Dermis blood vessel endothelial cell (primary cell): ENCODE measurements at places on chromosomes 11 and 22. TPM values are rescaled to one million over a fixed set of nuclear protein-coding genes. Genes with fewer than 3 reads are reported as not detected.

The LRRC75B gene
- total RNA-seq = 3.4 and 6.3 TPM in 2 replicates

The SLC6A5 gene
- total RNA-seq = not detected in 2 replicates

- DNase-seq = no peak
These were observed 96.8 kb downstream of the TTC28 start for GRCh38 chr22:28582806-28583205.

DNA sequence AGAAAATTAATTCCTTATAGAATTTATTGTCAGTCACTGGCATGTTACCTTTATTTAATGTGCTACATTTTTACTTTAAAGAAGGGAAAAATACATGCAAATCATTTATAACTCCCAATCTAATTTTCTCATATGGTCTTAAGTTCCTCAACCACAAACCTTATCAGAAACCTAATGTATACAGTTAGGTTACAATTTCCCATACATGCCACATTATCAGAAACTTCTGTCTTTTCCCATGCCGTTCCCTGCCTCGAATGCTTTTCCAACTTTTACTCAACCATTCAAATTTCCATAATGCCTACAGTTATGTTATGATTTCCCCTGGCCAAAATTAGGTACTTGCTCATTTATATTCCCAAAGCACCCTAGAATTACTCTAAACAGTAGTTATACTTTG, 13.5 kb downstream of the RSF1 start:
- DNase-seq = no peak

DNA sequence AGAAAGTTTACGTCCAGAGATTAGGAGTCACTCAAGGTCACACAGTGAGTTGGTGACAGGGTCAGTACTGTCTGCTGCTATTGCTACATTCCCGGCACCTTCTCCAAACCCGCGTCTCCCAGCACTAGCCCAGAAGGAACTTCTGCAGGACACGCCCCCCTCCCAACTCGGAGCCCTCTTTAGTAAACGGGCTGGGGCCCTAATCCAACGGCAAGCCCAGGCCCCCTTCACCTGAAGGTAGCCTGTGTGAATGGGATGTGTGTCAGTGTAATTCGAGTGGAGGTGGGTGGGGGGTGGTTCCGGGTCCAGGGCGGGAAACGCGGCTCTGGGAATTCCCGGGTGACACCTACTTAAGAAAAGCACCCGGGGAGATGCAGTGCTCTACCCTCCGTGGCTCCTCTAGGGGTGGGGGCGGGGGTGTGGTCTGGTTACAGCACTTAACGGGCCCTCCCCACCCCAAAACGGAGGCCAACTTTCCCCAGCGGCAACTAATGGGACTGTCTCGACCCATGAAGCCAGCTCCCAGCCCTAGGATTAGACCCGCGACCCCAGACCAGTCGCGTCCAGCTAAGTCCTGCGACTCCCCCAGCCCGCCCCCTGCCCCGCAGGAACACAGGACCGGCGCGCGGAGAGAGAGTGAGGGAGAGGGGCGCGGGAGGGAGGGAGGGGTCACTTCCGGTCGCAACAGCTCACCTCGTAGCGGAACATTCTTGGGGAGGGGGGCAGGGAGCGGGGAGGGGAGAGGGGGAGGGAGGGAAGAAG, 468 bp downstream of the PATL1 start:
- peak; percentile 48 for DNase-seq
